ENCODE measurements at places on chromosomes 7 and 10.

DNA sequence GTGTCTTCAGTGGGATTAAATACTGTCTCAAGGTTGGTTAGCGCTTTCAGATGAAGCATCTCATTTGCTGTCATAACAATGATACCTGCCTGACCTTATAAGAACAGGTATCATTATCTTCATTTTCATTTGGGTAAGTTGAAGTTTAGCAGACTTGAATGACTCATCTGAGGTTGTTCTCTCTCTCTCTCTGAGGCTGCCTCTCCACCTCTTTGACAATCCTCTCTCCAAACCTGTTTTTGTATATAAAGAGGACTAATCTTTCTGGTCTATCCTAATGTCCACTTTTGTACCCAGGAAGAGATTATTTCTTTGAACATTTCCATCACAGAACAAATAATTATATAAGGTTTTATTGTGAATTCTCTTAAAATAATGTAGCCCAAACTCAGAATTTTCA is 291.4 kb downstream of the KLF6 start:
- DNase-seq: no peak

DNA sequence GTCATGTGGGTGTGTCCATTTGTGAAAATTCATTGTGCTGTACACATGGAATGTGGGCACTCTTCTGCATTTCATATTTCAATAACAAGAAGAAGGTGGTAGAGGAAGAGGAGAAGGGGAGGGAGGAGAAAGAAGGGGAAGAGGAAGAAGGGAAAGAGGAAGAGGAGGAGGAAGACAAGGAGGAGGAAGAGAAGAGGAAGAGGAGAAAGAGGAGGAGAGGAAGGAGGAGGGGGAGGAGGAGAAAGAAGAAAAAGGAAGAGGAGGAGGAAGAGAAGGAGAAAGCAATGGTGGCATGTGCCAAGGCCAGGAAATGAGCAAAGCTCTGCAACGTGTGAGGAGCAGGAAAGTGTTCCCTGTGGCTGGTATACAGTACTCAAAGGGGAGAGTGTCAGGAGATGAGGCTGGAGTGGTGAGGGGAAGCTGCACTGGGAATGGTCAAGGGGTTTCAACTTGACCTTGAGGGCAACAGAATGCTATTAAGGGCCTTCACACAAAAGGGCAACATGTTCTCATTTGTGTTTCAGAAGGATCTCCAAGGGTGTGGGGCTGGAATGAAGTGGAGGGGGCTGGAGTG is 40.5 kb downstream of the WNT2 start:
- DNase-seq: no peak

- no peak for DNase-seq
These were observed 60.8 kb downstream of the CHN2 start for GRCh38 chr7:29255199-29255878.

DNA sequence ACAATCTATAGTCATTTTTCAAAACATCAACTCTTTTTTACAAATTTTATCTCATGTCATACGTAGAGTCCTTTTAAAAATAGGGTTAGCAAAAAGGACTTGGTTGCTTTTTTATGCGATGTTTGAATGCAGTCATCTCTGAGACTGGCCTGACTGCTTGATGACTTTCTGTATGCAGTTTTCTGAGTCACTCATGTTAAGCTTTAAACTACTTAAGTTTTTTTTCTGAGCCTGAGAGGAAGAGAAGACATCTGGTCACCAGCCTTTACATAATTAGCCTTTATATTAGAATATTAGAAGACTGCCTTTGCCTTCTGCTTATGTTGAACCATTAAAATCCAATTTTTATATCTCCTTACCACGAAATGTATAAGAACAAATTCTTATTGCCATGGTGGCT is 834.4 kb upstream of the MBL2 start:
- DNase-seq: no peak

DNA sequence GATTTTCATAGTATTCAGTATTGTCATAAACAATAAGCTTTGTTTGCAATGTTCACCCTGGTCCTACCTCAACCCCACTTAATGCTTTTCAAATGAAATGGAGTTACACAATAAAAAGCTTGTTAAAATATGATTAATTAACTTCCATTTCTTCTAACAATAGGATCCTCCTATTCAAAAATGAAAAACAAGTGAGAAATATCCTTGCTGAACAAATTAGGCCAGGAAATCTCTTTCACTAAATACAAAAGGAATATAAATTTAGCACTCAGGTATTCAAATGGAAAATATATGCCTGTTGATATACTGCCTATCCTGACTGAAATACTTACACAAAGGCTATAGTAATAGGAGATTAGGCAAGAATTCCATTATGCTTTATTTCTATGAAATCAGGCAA is 323.4 kb upstream of the GRM3 start:
- DNase-seq: no peak

- peak; percentile 71 for DNase-seq
These were observed at the start of gene PARD3 for GRCh38 chr10:34815185-34816084. Gene PARD3 (minus strand): TSS chr10:34815296. CDS start chr10:34814995, 301 bp downstream.

DNA sequence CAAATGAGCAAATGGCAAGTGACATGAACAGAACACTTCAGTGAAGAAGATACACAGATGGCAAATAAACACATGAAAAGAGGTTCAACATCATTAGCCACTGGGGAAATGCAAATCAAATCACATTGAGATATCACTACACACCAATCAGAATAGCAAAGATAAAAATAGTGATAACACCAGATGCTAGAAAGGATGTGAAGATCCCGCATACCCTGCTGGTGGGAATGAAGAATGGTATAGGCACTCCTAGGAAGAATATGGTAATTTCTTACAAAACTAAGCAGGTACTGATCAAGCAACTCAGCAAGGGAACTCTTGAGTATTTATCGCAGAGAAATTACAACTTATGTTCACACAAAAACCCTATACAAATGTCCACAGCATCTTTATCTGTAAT is 11.2 kb downstream of the LAMB4 start:
- no peak for DNase-seq

DNA sequence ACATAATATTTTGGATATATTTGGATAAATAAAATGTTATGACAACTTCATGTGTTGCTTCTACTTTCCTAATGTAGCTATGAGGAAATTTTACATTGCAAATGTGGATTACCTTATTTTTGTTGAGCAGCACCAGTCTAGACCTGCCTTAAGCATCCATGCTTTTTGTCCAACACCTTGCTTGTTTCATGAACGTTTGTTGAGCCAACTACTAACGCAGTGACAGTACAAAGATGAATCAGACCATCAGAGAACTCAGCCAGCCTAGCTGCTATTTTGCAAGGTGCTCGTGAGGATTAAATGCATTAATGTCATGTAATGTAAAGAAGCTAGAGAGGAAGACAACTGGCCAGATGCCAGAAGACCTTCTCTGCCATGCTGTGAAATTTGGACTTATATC is 1.1 kb upstream of the ZC3HAV1L start:
- no peak for DNase-seq

DNA sequence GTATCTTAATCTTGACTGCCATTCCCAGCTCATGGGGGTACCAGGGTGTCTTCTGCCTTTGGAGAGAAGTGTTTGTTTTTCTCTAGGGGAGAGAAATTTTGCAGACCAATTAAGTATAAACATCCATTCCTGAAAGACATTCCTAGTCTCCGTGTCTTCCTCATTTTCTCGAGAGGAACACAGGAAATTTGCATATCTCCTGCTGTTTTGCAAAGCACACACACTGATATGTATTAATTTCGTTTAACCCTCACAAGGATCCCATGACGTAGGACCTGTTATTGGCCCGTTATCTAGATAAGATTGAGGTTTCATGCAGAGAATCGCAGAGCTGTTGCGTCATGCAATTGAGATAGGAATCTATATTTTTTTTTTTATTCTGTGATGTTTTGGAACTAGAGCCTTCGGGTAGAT is 944 bp downstream of the RHBDD2 start:
- DNase-seq: no peak

DNA sequence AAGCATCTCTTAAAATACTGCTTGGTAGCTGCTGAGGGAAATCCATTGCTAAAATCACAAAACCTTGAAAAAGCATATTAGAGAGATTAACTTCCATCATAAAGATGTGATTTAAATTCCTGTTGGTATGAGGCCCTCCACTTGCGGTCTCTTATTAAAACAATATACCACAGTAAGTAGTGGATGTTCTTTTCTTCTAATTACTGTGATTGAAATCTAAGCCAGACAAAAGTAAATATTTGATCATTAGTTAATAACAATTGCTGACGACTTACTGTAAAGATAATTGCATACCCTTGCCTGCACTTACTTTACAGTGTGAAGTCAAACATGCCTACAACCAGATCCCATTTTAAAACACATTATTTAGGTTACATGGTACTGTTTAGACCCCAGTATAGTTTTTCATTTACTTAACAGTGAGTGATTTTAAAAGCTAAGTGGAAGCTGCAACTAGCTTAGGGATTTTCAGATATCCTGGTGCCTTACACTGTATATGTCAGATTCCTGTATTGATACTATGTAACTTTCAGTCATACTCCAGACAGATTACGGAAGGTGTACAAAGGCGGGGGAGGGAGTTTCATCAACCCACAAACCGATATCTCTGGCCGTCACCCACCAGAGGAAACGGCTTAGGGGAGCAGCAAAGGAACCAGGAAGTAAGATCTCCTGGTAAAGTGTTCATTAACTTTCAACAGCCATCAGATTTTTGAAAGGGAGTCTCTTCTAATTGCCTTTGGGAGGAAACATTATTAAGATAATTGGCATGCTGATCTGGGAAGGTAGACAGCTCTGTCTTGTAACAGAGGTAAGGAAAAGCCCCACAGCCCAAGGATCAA is 986 bp downstream of the NRP1 start:
- DNase-seq: peak; percentile 15

GRCh38 chr7:64888901-64889685 is 14.0 kb upstream of the ZNF273 start:
- DNase-seq: peak; percentile 46

DNA sequence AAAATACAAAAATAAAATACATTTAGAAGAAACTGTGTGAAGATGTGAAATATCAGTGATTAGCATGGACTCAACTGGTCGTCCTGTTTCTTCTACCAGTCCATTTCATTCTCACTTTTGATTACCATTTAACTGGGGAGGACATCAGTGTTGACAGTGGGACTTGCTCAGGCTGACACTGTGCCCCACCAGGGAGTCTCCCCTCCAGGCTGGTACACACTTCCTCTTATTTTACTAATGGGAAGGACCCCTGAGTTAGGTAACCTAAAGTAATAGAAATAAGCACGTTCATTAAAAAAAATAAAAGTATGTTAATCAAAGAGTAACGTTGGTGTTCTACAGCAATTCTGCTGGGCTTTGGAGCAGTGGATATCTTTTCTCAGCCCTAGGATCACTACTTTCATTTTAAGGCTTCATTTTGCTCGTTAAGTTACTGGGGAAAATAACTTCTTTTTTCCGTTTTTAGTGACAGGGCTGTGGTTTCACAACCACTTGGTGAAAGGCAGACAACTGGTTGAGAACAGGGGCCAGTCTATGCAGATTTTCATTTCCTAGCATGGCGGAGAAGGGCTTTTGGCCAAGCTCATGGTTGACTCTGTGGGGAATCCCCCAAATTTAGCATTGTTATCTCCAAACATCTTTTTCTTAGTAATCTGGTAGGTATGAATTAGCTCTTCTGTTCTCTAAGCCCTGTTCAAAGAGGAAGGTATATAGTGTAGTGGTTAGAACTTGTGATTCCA is 2.1 kb downstream of the SNX10 start:
- no peak for DNase-seq

DNA sequence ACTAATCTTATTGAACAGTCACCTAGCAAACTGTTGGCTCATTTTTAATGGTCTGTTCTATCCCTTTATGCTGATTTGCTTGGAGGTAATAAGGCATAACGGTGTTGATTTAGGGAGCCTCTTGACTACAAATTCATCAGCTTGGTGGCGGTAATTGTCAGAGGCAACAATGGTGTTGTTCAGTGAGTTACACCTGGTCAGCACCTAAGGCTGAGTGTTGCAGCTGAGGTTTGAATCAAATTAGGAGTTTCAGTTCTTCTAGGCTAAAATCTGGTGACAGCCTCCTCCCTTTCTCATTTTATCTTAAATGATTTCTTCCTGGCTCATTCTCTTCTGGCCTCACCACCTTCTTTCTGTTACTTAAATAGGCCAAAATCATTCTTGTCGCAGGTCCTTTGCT is 42.3 kb upstream of the SP8 start:
- no peak for DNase-seq

DNA sequence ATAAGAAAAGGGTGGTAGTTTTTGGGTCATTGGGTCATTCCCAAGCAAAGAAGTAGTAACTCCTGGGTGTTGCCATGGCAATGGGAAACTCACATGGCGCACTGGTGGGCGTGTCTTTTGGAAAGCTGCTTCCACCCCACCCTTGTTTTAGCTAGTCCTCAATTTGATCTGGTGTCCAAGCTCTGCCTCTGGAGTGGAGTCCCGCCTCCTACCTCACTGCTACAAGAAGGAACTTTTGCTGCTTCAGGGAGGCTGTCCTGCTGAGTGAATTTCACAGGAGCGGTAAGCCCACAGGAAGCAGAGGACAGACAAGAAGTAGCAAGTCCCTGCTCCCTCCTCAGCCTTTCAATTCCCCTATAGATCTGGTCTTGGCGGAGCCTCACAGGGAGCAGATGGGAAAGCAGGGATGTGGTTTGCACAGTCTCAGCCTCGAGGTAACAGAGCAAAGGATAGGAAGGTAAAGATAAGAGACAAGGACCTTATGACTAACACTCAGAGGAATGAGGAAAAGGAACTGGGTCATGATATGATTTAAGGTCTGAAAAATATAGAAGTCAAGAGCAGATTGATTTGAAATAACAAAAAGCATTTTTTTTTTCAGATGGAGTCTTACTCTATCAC is 700.3 kb downstream of the TNS3 start:
- no peak for DNase-seq

- DNase-seq: no peak
These were observed 489.1 kb downstream of the SUGCT start for GRCh38 chr7:40623863-40624262.

DNA sequence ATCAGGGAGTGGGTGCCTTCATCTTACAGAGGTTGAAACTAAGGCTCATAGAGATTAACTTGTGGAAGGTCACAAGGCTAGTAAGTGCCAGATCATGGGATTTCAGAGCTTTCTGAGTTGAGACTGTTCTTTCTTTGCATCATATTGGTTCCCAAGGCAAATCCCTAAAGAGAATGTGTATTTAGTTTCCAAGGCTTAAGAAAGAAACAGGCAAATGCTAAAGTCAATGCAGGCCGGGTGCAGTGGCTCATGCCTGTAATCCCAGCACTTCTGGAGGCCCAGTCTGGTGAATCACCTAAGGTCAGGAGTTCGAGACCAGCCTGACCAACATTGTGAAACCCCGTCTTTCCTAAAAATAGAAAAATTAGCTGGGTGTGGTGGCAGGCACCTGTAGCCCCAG is 19.8 kb downstream of the CDK1 start:
- no peak for DNase-seq

DNA sequence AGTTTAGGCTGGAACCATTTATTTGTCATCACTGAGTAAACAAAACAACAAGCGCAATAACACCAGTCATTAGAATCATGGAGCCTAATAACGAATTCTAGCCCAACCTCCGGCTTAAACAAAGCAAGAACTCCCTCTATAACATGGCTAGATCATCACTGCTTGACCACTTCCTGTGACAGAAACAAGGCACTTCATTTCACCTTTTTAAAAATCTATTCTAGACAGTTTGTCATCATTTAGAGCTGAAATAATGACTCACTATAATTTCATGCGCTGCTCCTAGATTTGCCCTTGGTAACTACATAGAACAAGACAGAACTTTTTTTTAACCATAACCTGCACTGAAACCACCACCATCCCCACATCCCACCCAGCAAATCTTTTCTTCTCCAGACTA is 81.3 kb downstream of the OSBPL3 start:
- no peak for DNase-seq
